NCI-H510A (cell line): ENCODE measurements at places on chromosomes 1 and 21.

DNA sequence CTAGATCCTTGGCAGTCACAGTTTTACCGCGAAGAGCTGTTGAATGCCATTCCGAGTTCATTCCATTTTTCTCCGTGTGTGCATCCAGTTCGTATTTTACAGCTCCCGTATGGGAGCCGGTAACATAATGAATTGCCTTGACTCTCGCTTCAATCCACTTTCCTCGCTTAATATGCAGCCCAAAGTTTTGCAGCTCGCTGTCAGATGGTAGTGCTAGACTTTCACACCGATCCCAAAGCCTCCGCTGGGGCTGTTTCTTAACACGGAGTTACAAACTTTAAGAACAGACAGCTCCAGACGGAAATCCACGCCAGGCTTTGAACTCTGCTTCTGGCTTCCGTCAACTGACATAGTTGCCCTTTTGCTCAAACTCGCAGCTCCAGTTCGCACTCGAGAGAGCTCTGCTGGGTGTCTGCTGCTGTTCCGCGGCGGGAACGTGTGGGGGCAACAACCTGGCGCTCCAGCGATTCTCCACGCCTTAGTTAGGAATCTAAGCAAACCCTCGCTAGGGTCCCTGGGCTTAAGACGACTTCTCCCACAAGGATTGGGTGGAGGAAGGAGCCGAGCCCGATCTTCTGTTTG lies 3.5 kb upstream of the ARID1A start:
- peak; percentile 80 for DNase-seq

- DNase-seq: peak; percentile 89
Observed at GRCh38 chr1:169427081-169427641, at the start of gene CCDC181. Gene CCDC181, minus strand, starts transcription at chr1:169427474. Its CDS starts 2,547 bp downstream, at chr1:169424927.

DNA sequence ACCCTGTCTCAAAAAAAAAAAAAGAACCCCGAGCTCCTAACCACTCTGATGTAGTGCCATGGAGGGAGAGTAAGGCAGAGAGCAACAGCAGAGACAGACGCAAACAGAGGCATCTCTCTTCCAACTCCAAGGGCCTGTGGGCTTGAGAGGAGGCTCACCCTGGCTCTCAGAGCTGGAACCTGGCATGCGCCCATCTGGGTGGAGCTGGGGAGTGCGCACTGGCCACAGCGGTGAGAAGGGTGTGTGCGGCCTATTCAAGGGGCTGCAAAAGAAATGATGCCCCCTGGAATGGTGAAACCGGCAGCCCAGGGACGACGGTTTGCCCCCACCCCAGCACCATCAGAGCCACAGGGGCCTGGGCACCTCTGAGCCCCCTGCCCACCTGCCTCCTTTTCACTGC lies 17.6 kb downstream of the COL8A2 start:
- no peak for DNase-seq

DNA sequence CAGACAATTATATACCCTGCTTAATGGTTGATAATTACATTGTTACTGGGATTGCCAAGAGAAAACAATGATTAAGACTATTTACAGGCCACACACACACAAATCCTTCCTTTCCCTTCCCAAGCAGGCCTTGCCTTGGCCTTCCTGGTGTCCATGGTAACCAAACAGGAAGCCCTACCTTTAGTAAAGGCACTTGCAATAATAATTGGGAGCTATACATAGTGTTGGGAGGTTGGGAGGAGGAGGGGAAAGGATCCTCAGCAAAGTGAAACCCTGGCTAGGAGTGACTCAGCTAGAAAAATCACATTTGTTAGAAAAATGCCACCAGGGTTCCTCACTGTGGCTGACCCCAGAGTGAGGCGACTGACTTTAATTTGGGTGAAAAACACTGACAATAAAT lies 122.3 kb upstream of the ADAR start:
- peak; percentile 81 for DNase-seq

- no peak for DNase-seq
Observed at GRCh38 chr1:152667648-152668047, 4.5 kb downstream of the LCE2D start.

- no peak for DNase-seq
Observed at GRCh38 chr1:5311147-5311546, 656.7 kb downstream of the AJAP1 start.

DNA sequence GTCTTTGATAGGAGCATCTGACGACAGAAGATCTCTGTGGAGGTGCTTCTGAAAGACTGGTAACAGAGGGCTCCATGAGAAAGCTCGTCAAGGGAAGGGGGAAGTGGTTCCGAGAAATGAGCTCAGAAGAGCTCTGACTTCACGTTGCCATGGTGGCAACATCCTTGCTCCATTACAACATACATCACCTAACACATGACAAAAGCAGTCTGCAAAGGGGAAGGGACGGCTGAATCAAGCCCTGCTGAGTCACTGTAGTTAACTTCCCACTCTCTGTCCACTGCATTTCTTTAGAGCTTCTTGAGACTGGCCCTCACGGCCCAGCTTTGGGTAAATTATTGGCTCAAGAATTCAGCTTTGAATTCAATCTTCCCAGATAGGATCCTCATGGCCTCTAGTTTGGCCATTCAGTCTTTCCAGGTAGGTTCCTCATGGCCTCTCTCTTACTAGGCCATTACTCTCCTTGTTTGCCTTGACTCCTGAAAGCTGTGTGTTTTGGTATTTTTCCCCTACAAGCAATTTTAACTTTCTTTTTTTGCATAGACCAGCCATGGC lies 88.0 kb upstream of the ZNF648 start:
- DNase-seq: no peak

DNA sequence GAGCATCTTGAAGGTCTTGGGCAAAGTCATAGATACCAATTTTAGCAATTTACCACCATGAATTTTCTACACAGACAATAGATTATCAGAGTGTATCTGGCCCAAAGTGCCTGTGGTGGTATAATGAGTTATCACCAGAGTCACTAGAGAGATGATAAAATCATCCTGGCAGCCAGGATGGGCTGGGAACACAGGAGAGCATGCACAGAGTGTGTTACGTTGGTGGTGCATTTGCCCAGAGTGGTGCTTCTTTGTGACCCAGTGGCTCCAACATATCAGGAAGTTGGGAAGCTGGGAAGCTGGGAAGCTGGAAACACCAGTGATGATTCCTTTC lies 236.7 kb upstream of the PROX1 start:
- no peak for DNase-seq

DNA sequence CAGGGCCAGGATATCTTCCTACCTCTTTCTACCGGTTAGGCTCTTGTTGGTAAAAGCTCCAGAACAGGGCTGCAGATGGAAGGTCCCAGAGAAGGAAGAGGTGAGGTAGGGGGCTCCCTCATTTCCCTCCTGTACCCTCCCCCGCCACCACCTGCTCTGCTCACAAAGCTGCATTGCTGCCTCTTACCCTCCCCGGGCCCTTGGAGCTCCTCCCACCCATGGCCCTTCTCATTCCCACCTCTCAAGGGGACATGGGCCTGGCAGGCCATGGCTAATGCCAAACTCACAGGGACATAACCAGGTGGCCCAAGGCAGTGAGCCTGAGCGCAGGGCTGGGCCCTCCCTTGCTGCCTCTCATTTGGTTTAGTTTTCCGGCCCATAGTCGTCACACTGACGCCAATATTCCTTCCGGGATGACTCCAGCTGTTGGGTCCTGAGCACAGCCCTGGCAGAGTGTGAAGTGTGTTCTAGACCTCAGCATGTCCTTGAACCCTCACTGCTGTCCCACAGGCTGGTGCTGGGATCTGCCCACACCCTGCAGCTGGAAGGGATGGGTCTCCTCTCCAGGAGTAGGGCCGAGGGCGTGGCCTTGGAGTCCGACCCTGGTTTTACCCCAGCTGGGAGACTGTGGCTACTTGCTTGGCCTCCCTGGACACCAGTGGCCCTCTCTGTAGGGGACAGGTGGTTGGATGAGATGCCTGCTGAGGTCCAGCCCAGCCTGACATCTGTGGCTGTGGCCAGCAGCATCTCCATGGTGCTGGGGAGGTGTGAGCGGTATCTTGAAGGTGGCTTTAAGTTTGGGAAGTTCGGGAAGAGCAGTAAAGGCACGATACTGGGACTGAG lies 104.6 kb downstream of the ARHGEF10L start:
- DNase-seq: no peak

DNA sequence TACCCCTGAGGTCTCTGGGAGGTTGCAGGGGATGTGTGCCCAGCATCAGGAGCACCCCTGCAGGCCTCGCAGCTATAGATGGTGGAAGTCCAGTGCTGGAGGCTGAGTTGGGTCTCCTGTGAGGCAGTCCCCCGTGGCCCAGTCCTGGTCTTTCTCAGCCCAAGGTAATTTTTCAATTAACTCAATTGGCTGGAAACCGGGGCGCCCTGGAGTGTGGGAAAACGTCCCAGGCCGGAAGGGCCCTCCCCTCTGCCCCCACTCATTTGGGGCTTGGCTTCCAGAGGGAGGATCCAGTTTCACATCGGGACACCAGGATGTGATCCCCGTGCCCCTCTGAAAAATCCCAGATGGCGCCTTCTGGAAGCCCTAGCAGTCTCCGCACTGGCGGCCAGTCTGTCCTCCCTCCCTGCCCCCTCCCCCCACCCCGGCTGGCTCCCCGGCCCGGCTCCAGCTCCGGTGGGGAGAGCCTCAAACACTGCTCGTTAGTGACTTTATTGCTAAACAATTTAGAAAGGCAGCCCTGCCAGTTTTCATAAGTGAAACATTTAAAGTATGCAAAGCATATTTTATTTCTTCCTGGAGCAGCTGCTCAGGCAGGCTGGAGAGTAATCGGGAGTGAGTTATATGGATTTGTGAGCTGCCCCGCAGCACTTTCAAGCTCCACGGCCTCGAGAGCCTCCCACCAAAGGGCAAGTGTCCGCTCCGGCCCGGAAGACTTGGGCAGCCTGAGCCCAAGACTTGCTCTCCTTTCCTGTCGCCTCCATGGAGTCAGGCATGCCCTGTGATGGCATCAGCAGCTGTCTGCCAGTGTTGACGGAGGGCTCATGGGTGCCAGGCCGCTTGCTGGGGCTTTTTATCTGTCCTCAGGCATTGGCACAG lies 208.2 kb upstream of the TMEM51 start:
- no peak for DNase-seq

DNA sequence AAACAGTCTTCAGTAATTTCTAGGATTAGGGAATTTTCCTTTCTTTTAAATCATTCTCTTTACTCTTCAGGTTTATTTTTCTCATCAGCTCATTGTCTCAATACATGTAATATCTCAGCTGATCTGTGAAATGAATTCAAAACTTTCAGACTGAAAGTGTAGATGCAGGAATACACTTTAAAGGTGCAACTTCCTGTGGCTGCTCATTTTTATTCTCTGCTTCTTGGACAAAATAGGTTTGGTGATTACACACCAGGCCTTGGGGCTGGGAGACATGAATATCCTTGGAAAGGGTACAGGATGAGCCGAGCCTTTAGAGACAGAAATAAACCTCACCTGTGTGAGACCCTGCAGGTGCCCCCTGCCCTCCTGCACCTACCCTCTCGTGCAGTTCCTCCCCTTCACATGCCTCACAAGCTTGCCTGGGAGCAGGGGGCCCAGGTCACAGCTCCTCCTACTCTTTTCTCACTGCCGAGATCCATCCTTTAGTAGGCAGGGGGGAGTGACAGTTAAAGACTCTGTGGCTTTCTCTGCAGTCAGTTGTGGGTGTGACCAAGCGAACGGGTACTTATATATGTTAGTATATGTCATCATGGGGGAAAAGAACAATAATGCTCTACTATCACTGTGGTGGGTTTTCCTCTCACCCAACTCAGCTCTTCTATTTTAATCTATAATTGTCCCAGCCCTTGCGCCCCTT lies 23.6 kb downstream of the XCL2 start:
- DNase-seq: no peak

GRCh38 chr1:48937732-48938131 lies 161.0 kb upstream of the BEND5 start:
- no peak for DNase-seq

DNA sequence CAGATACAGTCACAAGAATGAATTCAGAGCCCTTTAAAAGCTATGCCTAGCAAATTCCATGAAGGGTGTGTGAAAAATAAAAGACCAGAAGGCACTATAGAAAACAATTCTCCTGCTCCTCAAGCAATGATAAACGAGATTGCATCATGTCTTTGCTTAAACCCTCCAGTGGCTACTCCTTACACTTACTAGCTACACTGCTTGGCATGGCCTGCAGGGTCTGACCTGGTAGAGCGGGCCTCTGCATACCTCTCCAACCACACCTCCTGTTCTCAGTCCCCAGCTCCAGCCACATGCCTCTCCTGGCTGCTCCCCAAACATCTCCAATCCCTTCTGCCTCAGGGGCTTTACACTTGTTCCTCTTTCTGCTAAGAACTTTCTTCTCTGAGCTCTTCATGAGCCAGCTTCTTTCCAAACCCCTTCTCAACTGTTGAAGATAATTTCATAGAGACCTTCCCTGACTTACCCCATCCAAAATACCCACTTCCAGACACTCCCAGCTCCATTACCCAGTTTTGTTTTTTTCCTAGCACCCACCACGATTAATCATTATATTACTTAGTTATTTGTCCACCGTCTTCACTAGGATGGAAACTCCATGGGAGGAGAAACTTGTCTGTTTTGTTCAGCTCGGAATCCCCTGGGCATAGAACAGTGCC lies 11.2 kb upstream of the CREG1 start:
- DNase-seq: no peak

DNA sequence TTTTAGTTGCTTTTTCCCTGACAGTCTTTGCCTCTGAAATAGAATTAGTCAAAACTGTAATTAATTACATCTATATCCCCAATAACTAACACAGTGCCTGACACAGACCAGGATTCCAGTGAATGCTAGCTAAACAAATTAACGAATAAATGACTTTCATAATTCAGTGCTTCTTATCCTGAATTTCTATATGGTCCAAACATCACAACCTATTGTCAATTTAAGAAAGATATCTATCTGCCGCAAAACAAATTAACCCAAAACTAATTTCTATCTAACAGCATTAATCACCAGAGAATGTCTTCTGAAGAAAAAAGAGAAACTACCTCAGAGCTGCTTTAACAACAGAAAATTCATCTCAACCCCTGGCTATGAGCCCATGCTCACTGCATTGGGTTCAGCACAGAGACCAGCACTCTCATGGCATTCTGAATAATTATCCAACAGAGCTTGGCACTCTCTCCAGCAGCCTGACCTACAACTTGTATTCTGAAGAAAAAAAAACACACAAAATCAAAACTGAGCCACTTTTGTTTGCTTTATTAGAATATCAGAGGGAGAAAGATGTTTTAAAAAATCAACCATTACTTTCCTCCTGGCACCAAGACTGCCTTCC lies 547.3 kb upstream of the BEND5 start:
- DNase-seq: no peak

GRCh38 chr1:5999711-6000443 lies 7.7 kb upstream of the NPHP4 start:
- no peak for DNase-seq

DNA sequence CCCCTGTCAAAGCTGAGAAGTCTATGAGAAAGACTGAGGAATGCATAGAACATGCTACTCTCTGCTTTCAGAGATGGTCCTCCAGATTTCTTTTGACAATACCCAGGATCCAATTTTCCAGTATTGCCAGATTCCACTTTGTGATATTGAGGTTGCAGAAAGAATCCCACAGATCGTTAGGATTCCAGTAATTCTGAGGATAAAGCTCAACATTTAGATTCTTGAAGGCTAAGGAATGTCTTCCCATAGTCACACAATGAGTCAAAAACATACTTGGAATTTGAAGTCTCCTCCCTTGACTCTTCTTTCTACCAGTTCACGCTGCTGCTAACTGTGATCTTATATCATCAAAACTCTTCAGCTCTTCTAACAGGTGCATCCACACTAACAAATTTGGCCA lies 57.1 kb downstream of the TNFSF18 start:
- no peak for DNase-seq

GRCh38 chr21:41149199-41149598 lies 18.8 kb upstream of the BACE2 start:
- DNase-seq: no peak
